ENCODE measurements at places on chromosomes 11 and 22. TPM values are rescaled to one million over a fixed set of nuclear protein-coding genes. Genes with fewer than 3 reads are reported as not detected.

- peaks cover 19% of the 10 kb centered on the region for H3K4me1 ChIP-seq
- no peaks in the 10 kb centered on the region for H3K27me3 ChIP-seq
- H3K36me3 ChIP-seq = no peaks in the 10 kb centered on the region
- H3K4me3 ChIP-seq = no peak overlapping the region
- H3K27ac ChIP-seq = no peak overlapping the region
These were observed 112.2 kb downstream of the NCAM1 start for GRCh38 chr11:113073290-113073953.

- H3K4me1 ChIP-seq = no peaks in the 10 kb centered on the region
- no peaks in the 10 kb centered on the region for H3K27me3 ChIP-seq
- no peak overlapping the region for H3K27ac ChIP-seq
- no peak overlapping the region for H3K4me3 ChIP-seq
These were observed 32.2 kb upstream of the AQP11 start for GRCh38 chr11:77557553-77557952.

GRCh38 chr11:87780068-87780413, 395.2 kb downstream of the RAB38 start:
- no peaks in the 10 kb centered on the region for H3K36me3 ChIP-seq
- peak overlapping the region; percentile 67 for H3K27ac ChIP-seq
- DNase-seq = no peak
- no peaks in the 10 kb centered on the region for H3K27me3 ChIP-seq
- no peak overlapping the region for H3K4me3 ChIP-seq
- H3K4me1 ChIP-seq = peaks cover 15% of the 10 kb centered on the region

GRCh38 chr11:62471603-62472002, 52.8 kb downstream of the SCGB1A1 start:
- no peak overlapping the region for H3K4me3 ChIP-seq
- H3K36me3 ChIP-seq = no peaks in the 10 kb centered on the region
- no peaks in the 10 kb centered on the region for H3K4me1 ChIP-seq
- H3K27me3 ChIP-seq = no peaks in the 10 kb centered on the region

GRCh38 chr22:29940526-29940925, 57.6 kb downstream of the MTMR3 start:
- no peaks in the 10 kb centered on the region for H3K36me3 ChIP-seq
- H3K4me1 ChIP-seq = peaks cover 53% of the 10 kb centered on the region
- no peak for DNase-seq
- no peak overlapping the region for H3K27ac ChIP-seq
- no peaks in the 10 kb centered on the region for H3K27me3 ChIP-seq
- H3K4me3 ChIP-seq = no peak overlapping the region

DNA sequence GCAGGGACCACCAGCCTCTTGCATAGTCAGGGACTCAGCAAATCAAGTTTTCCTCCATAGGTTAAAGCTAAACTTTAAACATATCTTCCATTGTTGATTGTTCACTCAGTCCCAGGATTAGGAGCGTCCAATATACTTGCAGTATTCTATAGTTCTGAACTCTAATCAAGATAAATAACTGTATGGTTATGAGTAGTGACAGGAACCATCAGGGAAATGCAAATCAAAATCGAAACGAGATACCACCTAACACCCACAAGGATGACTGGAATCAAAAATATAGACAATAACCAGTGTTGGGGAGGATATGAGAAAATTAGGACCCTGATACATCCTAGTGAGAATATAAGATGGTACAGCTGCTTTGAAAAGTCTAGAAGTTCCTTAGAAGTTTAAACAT, 190.0 kb downstream of the ETS1 start:
- no peaks in the 10 kb centered on the region for H3K36me3 ChIP-seq
- no peak overlapping the region for H3K27ac ChIP-seq
- H3K4me1 ChIP-seq = peaks cover 25% of the 10 kb centered on the region
- no peaks in the 10 kb centered on the region for H3K27me3 ChIP-seq
- no peak for DNase-seq

- no peaks in the 10 kb centered on the region for H3K36me3 ChIP-seq
- DNase-seq = no peak
- no peaks in the 10 kb centered on the region for H3K4me1 ChIP-seq
- no peak overlapping the region for H3K27ac ChIP-seq
- H3K27me3 ChIP-seq = no peaks in the 10 kb centered on the region
These were observed 163.3 kb upstream of the CCDC90B start for GRCh38 chr11:83449338-83449913.

- H3K4me1 ChIP-seq = peaks cover 46% of the 10 kb centered on the region
- DNase-seq = no peak
- H3K36me3 ChIP-seq = no peaks in the 10 kb centered on the region
- H3K27ac ChIP-seq = peak overlapping the region; percentile 54
- peaks cover 9% of the 10 kb centered on the region for H3K27me3 ChIP-seq
- H3K4me3 ChIP-seq = no peak overlapping the region
These were observed 38.0 kb downstream of the BCR start for GRCh38 chr22:23218053-23218866.

DNA sequence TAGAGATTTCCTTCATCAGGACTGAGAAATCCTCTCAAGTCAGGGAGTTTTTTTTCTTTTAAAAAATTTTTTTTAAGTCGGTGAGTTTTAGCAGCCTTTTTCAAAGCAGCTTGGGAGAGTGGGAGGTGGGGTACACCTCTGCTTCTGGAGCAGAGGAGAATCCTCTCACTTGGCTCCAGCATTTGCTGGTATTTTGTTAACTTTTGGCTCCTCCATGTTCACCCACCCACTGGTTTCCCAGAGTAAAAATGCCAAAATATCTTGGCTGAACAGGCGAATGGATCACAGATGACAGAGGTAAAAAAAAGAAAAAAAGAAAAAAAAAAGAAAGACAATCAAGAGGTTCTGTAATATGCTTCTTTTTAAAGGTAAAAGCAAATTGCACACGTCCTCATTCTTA, 68.0 kb downstream of the GAB2 start:
- DNase-seq = no peak
- peaks cover 49% of the 10 kb centered on the region for H3K4me1 ChIP-seq
- H3K27me3 ChIP-seq = no peaks in the 10 kb centered on the region
- H3K4me3 ChIP-seq = no peak overlapping the region
- no peaks in the 10 kb centered on the region for H3K36me3 ChIP-seq

The CRYBA4 gene
- not detected for total RNA-seq

The OR10A4 gene
- not detected for total RNA-seq
